MM.1S (cell line): ENCODE measurements at places on chromosomes 4 and X.
A peak's percentile ranks its signal among the peaks of the same experiment; 100 is the strongest.

DNA sequence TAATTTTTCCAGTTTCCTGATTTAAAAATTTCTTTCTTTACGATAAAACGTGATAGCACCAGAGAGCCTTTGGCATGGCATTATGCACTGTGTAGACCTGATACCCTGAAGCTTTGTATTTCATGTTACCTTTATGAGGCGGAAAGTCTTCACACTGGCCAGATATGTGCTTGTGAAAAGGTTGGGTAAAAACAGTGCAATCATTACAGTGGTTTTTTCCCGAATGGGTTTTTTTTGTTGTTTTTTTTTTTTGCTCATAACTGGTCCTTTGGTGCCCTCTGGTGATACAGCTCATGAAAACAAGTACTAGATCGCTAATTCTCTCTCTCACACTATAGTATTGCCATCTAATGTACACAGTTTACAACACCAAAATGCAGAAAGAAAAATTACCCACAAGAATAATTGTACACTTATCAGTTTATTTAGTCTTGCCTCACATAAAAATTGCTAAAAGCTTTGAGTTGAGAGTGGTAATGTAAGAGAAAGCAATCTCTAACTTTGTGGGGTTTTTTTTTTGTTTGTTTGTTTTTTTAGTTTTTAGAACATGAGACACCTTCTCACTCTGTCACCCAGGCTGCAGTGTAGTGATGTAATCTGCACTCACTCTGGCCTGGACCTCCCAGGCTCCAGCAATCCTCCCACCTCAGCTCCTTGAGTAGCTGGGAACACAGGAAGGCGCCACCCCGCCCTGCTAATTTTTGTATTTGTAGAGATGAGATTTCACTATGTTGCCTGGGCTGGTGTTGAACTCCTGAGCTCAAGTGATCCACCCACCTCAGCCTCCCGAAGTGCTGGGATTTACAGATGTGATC lies 21.3 kb downstream of the SPCS3 start:
- peak; percentile 36 for DNase-seq

- DNase-seq = no peak
Measured at GRCh38 chrX:38149016-38149415, 71.7 kb downstream of the SRPX start.

DNA sequence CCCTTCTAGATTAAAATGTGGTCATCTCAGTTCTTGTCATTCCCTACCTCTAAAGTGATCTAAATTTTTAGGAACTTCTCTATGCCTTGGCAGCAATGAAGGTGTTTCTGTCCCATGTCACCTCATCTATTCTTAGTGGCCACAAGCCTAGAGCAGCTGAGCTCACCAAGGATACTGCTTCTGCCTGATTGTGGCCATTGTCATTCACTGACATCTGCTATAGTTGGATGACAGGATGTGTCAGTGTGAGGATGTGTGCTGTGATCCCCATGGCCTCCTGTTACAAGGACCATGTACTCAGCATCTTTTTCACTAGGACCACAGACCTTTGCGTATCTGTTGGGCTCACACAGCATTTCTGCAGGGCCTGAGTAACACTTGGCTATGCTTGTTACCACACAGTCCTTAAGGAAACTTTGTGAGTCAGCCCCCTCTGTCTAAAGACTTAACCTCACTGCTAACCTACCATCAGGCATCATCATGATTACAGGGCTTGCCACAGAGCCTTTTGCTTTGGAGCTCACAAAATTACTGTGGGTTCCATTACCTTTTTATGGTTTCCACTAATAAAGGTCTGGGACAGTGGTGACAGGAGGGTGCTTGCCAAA lies 421.0 kb downstream of the ADAM29 start:
- DNase-seq = no peak

- no peak for DNase-seq
Measured at GRCh38 chr4:95539106-95539505, 9.7 kb downstream of the UNC5C start.

- peak; percentile 16 for DNase-seq
Measured at GRCh38 chr4:80362578-80363181, 27.1 kb downstream of the CFAP299 start.

DNA sequence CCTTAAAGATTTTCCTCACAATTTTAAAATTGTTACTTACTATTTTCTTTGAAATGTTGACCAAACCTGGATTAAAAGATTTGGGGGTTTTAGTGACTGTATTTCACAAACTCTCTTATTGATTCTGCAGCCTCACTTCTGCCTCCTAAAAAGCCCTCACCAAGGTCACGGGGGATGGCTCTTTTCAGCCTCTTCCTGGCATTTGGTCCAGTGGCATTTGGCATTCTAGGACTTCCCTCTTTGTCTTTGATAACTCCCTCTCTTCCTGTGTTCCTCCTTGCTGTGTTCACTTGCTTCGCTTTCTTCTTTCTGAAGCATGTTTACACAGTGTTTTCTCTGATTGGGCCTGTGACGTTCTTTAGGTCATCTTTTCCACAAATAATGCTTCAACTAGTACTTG lies 21.5 kb downstream of the PKD2 start:
- no peak for DNase-seq

- DNase-seq = no peak
Measured at GRCh38 chr4:54976682-54977081, 148.7 kb downstream of the KDR start.

GRCh38 chrX:132412208-132412607 lies 76.6 kb downstream of the MBNL3 start:
- DNase-seq = no peak

GRCh38 chrX:24676403-24677024 lies 17.2 kb upstream of the POLA1 start:
- no peak for DNase-seq
